ENCODE measurements at places on chromosomes 2 and 18. TPM values are rescaled to one million over a fixed set of nuclear protein-coding genes. Genes with fewer than 3 reads are reported as not detected.

DNA sequence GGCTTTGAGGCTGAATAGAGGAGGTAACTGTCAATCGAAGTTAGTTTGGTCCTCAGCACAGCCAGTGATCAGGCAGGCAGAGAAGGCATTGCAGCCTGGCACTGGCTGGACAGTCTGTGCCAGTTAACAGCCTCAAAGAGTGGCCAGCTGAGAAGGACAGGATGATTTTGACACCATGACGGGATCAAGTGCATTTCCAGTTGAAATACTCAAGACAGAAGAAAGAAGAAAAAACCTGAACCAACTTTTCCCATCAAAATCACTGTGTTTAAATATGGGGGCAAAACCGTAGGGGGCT lies 96.7 kb upstream of the ZCCHC2 start:
- DNase-seq: no peak

GRCh38 chr2:229090225-229090624 lies 180.9 kb downstream of the PID1 start:
- DNase-seq: no peak

DNA sequence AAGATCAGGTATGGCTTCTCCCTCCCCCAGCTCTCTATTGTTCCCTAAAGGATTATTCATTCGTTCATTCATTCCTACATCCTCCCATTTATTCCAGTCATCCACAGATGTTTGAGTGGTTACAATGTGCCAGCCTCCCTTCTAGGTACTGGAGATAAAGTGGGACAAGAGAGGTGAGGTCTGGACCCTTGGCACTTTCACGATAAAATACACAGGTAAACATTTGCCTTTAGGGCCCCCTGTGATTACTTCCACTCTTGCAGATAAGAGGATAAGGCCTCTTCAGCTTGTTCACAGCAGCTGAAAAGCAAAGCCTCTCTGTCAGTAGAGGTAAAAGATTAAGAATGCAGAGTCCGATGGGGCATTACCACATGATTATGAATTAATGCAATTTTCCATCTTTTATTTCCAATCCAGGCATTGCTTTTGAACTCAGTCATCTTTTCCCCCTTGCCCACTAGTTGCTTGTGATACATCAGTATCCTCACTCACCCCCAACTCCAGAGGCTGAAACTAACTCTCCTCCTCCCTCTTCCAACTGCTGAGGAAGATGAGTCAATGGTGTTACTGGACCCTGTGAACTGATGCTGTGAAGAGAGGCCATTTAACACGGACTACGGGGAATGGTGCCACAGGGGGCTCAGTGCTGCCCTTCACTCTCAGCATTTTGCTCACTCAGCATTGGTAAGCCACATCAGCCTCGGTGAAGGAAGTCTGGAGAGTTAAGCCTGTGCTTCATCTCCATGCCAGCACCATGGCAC lies 1.1 kb upstream of the DPP4 start:
- DNase-seq: no peak

SPR gene
- 38.6 TPM for total RNA-seq

LRATD1 gene
- 0.67 TPM for total RNA-seq

ABCG5 gene
- not detected for total RNA-seq

DNA sequence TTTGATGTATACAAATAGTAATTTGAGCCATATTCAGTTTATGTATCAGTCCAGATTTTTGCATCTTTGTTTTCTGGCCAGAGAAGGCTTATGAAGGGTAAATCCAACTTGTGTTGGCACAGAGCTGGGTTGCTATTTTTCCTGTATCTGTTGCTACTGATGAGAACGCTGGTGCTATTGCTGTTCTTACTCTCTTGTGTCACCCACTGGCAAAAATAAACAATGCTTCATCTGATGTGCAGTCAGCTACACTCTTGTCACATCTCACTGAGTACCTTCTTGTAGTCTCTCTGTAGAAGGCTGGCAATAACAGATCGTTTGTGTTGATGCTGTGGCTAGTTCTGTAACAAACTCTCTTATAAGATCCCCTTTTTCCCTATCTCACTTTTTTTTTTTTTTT lies 323.4 kb downstream of the CDH19 start:
- DNase-seq: no peak

TUBA4B gene
- total RNA-seq: not detected
